ENCODE measurements at places on chromosomes 4 and X.
A peak's percentile ranks its signal among the peaks of the same experiment; 100 is the strongest.

- no peak for DNase-seq
Measured at GRCh38 chrX:45743081-45743533, 542.4 kb upstream of the DIPK2B start.

DNA sequence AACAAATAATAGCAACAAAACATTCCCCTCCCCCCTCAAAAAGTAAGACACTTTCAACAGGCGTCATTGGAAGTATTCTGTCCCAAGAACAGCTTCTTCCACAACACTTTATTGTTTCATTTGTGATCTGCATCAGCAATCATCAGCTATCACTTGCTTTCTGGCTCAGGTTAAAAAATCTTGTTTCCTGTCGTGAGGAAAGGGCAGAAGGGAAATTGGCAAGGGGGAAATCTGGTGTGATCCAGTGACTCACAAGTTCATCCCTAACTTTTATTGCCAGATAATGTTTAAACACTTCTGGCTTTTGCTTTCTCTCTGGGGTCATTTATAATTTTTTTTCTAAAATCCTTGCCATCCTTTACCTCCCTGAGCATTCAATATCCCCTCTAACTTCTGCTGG is 247.4 kb upstream of the GIMD1 start:
- DNase-seq = no peak

DNA sequence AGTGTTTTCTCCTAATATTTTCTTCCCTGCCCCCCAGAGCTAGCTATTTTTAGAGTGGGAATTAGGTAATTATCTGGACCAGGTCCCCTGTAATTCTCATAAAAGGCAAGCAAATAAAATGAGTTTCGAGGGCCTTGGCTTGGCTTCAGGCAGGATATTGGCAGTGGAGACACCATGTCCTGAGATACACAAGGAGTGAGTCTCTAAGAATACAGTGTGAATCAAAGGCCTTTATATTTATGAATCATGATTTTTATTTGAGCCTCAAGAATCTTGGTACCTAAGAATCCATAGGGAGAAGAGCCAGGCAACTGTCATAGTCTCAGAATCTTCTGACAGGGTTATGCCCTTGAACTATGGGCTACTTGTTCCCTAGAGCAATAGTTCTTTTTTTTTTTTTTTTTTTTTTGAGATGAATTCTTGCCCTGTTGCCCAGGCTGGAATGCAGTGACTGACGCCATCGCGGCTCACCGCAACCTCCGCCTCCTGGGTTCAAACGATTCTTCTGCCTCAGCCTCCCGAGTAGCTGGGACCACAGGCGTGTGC is 205.4 kb downstream of the LDB2 start:
- DNase-seq = no peak

GRCh38 chr4:76787898-76788297 is 110.0 kb downstream of the SOWAHB start:
- no peak for DNase-seq

- no peak for DNase-seq
Measured at GRCh38 chr4:792626-793092, 33.3 kb downstream of the CPLX1 start.

- no peak for DNase-seq
Measured at GRCh38 chr4:16102356-16102755, 18.5 kb upstream of the PROM1 start.

DNA sequence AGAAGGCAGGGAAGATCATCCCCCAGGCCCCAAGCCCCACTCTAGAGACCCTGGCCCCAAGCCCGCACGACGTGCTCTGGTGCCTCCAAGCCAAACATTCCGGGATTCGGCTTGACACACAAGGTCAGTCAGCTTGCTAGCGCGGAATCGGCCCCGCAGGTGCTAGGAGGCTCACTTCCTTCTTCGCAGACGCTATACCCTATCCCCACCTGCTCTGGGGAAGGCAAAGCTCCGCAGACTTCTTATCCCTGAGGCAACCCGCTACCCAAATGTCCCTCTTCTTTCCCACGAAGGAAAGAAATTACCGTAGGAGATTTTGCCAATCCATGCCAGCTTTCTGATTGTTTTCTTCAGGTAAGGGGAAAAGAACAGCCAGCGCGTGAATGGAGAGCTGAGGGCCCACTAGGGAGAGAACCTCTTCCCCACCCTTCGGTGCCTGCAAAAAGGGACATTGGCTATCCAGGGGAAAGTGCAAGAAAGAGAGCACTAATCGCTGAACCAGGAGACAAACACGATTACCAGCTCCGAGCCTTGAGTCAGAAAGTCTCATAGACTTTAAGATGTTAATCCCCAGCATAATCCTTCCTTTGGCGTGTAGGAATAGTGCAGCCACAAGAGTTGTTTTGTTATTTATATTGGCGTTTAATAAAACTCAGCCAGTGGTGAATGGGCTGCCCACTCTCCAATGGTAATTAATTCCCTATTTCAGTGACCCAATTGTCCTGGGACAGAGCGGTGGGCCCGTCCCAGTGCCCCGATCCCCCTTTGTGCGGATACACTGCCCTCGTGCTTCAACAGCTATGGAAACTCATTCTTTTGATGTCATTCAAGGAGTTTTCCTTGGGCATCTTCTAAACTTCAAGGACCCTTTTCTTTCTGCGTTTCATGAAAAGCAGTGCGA is 5.4 kb upstream of the NEUROG2 start:
- DNase-seq = no peak

DNA sequence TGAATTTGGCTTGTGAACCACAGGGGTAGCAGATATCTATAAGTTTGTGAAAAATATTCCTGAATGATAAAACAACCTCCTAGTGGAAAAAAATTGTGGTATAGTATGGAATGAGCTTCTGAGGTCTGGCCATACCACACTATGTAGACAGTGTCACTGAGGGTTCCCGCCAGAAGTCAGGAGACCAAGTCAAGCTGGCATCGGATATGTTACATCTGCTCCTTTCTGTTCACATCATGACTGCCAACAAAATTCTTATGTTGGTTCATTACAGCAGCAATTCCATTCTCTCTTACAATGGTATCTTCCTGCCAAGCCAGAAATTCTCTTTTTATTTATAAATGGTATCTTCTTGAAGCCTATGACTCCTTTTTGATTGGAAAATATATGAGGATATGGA is 273.0 kb downstream of the PPP3CA start:
- DNase-seq = no peak

DNA sequence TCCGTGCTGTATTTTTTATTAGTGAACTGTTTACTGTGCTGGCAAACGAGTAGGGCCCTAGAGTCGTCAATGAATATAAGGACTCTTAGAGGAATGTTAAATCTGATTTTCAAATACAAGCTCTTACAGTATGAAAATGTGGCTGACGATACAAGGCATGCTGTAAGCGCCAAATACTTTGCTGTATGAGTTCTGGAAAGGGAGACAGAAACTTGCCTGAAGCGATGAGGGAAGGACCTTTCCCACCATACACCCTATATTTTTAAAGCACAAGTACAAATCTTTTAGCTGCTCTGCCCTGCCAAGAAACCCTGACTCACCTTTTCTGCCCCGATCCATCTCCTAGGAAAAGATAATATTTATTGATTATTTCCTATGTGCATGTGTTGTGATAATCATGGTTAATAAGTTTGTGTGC is 15.7 kb upstream of the RUFY3 start:
- no peak for DNase-seq

- no peak for DNase-seq
Measured at GRCh38 chrX:71053217-71053621, 14.9 kb downstream of the SNX12 start.

DNA sequence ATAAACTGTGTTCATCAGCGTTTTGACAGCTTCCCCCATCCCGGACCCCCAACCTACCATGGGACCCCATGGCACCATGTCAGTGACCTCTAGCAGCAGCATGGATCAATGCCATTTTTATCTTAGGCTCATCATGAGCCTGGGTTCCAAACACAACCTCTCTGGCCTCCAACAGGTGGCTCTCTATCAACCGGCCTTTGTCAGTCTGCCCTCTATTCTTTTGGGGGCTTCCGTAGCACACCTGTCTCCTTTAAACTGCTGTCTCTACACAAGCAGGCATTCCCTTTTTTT is 721 bp upstream of the TMEM150C start:
- no peak for DNase-seq

- DNase-seq = no peak
Measured at GRCh38 chr4:69957209-69957608, 8.3 kb downstream of the CSN2 start.

DNA sequence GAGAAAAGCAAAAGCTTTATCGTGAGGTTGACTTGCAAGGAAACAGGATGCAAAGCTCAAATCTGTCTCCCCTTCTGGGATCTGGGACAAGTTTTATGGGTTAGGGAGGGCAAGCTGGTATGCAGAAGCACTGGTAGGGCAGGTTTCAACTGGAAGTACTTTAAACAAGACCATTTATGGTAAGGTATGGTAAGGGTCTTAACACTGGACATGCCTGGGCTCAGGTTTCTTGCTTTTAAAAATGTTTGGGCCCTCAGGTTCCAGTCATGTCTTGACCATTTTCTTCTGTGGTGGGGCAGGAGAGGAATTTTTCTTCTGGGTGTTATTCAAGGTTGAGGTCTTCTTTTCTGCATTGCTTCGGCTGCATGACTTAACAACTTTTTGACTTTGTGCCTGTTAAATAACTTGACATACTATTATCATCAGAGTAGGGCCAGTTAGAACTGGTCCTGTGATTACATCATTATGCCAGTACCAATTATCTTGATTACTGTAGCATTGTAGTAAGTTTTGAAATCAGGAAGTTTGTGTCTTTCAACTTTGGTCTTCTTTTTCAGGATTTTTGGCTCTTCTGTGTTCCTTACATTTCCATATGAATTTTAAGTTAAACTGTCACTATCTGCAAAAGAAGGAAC is 33.7 kb downstream of the CD38 start:
- DNase-seq = no peak

GRCh38 chrX:115311601-115312001 is 22.1 kb downstream of the LUZP4 start:
- DNase-seq = peak; percentile 10

DNA sequence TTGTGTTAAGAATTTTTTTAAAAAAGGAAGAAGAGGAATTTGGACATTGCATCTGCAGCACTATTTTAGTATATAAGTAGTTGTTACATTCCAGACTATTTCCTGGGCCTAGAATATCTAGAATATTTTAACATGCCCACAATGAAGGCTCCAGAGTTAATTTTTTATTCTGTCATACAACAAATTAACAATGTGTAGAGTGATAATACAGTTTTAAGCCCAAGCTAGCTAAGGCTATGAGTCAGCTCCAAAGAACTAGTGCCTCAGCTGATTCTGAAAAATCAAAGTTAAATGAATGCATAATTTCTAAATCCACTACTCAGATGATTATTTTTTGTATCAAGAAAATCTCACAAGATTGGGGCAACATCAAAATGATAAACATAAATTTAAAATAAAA is 231.4 kb downstream of the PRDM5 start:
- DNase-seq = no peak

GRCh38 chrX:80578517-80579105 is 158.4 kb downstream of the TENT5D start:
- no peak for DNase-seq

GRCh38 chr4:4490041-4490440 is 51.8 kb downstream of the STX18 start:
- no peak for DNase-seq

DNA sequence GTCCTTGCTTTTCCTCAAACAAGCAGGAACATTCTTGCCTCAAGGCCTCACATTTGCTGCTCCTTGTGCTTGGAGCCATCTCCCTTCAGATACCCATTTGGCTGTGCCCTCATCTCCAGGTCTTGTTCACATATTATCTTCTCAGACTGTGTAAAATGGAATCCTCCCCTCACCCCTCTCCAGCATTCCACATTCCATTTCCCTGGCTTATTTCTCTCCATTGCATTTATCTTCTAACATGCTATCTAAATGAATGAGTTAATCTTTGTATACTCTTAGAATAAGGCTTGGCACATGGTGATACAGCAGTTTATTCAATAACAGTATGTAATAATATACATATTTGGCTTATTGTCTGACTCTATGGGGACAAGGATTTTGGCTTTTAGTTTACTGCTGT is 8.8 kb upstream of the GALNT7 start:
- DNase-seq = no peak

GRCh38 chrX:12767856-12768255 is 23.4 kb upstream of the PRPS2 start:
- no peak for DNase-seq

- no peak for DNase-seq
Measured at GRCh38 chrX:135095715-135096114, 24.6 kb downstream of the ETDB start.

- DNase-seq = no peak
Measured at GRCh38 chrX:8955511-8955910, 78.4 kb downstream of the FAM9B start.

DNA sequence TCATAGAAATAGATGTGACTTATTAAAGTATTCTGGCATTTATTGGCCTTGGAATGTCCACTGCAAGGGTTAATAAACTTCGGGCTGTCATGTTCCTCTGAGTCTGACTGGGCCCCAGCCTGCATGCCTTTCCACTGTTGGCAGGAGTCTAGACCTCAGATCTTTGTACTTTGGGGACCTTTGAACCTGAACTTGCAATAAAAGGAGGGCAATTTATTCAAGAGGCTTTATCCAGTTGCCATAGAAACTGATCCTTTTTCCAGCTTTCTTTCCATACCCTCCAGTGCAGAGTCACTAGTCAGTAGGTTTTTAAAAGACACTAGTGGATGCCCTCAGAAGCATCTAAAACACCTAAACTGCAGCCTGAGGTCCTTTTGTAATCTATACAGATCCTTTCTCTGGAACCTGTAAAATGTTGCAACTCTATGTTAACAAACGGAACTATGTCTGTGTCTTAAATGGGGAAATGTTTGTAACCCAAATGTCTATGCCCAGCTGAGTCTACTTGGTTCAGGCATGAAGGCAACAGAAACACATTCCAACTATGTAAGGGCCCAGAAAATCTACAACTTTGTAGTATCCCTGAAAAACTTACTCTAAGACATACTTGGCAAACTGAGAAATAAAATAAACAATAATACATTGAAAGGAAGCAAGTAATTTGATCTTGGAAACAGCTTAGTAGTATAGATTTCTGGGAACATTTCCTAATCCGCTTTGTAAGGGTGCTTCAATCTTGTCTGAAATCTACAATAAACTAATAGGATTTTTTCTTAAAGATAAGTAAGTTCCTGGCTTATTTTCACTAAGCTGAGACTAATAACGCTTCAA is 41.5 kb downstream of the SOWAHB start:
- DNase-seq = no peak

DNA sequence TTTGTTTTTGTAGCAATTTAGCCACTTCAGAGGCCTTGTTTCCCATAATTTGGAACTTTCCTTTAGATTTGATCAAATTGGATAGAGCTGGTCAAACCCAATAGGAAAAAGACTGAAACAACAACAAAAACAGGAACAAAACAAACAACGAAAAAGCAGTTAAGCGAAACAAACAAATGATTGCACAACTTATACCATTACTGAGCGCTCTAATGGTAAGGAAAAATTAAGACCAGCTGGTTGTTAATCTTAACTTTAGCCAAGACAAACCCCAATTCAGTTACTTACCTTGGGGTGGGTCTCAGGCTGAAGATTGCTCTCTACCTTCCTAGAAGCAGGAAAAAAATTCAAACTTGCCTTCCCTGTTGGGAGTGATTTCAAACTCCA is 38.3 kb downstream of the SPCS3 start:
- no peak for DNase-seq

- no peak for DNase-seq
Measured at GRCh38 chr4:168177546-168178149, 85.3 kb downstream of the ANXA10 start.
